ENCODE measurements at places on chromosomes 7 and 10.
A peak's percentile ranks its signal among the peaks of the same experiment; 100 is the strongest.

GRCh38 chr10:131779661-131780394 lies 121.0 kb upstream of the PPP2R2D start:
- no peak for DNase-seq

DNA sequence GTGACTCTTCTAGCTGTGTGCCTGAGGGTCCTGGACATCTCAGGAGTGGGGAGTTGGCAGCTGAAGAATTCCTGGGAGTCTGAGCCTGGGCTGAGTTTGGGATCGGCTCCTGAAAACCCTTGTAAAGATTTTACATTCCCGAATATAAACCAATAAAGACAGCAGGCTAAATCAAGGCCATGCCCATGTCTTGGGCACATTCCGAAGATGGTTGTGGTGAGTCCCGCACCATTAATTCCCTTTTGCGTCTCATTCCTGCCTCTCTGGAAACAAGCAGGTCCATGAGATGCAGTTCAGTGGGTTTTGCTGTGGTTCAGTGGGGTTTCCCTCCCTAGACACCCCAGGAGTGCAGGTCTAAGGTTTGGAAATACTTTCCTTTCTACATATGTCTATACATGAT lies 90.9 kb downstream of the COL26A1 start:
- DNase-seq = no peak

DNA sequence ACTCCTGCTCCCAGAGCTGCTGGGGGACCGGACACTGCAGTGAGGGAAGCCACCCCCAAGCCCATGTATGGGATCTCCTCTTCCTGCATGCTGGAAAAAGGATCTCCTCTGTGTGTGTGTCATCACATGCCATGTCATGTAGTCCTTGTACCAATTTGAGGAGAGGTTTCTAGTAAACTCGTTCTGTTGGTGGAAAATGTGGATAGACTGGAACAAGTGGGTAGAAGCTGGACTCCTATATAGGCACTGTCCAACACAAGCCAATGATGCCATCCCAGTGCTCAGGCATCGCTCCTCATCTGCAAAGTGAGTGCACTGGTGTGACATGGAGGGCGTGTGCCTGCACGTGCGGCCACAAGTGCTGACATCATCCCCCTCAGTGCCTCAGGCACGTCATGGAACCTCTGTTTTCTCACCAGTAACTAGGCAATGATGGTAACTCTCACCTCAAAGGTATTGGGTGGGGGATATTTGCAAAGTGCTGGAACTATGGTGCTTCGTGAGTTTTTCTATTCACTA lies 19.3 kb downstream of the MYO1G start:
- DNase-seq = no peak

- DNase-seq = peak; percentile 68
Observed at GRCh38 chr10:30705101-30705624, 75.6 kb upstream of the LYZL2 start.

GRCh38 chr7:138729444-138729843 lies 28.3 kb upstream of the SVOPL start:
- DNase-seq = no peak

GRCh38 chr10:120988751-120989150 lies 137.6 kb downstream of the WDR11 start:
- no peak for DNase-seq

DNA sequence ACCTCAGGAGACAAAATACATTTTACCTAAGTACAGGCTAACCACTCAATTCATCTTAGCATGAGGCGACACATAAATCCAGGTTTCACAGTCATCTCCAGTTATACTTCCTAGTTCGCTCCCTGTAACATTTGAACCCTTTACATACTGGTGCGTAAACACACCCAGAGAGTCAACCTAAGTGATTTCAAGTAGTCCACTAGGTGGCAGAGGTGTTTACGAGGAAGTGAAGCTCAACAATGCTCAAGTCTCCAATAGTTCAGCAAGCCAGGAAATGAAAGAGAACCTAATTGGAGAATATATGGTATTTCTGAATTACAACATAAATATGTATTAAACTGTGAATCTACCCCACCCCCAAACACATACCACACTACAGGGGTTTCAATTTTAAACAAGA lies 76.3 kb upstream of the ABCB5 start:
- DNase-seq = no peak
